Activated CD4-positive, alpha-beta T cell treated with anti-CD3 and anti-CD28 coated beads, Interleukin-2, amount 10 ng/mL, durations not matched to agents 24 days and 14 days (primary cell): ENCODE measurements at places on chromosomes 1 and 21. TPM values are rescaled to one million over a fixed set of nuclear protein-coding genes. Genes with fewer than 3 reads are reported as not detected.

Gene CFAP74
- total RNA-seq, result not detected in 2 replicates

Gene PTGFR
- total RNA-seq, result not detected in 2 replicates

Gene NENF
- 35.1 and 36.1 TPM in 2 replicates for total RNA-seq

Gene FCAMR
- not detected in 2 replicates for total RNA-seq

Gene KIF14
- total RNA-seq, result 11.5 and 11.6 TPM in 2 replicates

Gene BLACAT1
- total RNA-seq, result 0.16 and 0.17 TPM in 2 replicates

Gene LCE1A
- total RNA-seq, result not detected in 2 replicates

Gene FTCD
- 0.30 and 0.43 TPM in 2 replicates for total RNA-seq

Gene CNTN2
- total RNA-seq, result not detected in 2 replicates

Gene CCDC24
- 3.0 and 4.3 TPM in 2 replicates for total RNA-seq
